SHP77 (cell line): ENCODE measurements at places on chromosomes 6 and 20.

GRCh38 chr6:46893648-46894047, 28.1 kb downstream of the ADGRF5 start:
- DNase-seq: no peak

GRCh38 chr20:49347156-49347555, 69.3 kb upstream of the ZNFX1 start:
- no peak for DNase-seq

- DNase-seq: no peak
Observed at GRCh38 chr20:59013959-59014608, 5.1 kb upstream of the TUBB1 start.

- DNase-seq: peak; percentile 31
Observed at GRCh38 chr6:71457929-71458328, 169.3 kb downstream of the OGFRL1 start.

DNA sequence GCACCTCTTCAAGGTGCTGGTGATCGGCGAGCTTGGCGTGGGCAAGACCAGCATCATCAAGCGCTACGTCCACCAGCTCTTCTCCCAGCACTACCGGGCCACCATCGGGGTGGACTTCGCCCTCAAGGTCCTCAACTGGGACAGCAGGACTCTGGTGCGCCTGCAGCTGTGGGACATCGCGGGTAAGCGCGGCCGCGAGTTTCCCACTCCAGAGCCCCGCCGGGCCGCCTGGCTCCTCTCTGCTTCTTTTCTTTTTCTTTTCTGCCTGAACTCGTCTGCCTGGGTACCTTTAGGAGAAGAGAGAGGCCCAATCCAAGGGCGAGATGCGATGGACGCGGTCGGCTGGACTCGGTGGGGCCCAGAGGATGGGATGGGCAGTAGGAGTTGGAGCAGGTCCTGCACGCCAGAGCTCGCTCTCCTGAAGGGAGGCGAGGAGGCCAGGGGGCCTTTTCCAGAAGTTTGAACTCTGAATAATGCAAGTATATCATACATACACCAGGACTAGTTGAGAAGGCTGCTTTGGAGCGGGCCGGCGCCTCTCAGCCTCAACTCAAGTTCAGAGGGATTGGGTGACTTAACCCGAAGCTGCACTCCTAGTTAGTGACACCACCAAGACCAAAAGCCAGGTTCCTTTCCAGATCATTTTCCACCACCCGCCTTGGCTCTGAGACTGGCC, 445 bp downstream of the RAB32 start:
- DNase-seq: no peak

GRCh38 chr20:62381202-62381797, 5.6 kb upstream of the RPS21 start:
- peak; percentile 53 for DNase-seq

DNA sequence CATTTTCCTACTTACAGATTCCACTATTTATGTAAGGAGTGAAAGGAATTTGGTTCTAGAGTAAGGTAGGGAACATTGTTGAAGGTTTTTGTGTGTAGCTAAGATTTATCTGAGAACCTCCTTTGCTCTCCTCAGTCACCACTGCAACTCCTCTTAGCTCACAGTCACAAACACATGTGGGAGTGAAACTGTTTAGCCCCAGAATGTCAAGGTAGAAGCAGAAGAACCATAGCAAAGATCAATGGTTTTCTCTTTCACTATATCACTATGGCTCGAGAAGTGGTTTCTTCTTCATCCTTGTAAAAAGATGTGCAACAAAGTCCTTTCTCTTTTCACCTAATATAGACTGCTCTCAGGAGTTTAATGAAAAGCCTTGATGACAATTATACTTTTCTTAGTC, 6.5 kb upstream of the DEFB112 start:
- DNase-seq: no peak

DNA sequence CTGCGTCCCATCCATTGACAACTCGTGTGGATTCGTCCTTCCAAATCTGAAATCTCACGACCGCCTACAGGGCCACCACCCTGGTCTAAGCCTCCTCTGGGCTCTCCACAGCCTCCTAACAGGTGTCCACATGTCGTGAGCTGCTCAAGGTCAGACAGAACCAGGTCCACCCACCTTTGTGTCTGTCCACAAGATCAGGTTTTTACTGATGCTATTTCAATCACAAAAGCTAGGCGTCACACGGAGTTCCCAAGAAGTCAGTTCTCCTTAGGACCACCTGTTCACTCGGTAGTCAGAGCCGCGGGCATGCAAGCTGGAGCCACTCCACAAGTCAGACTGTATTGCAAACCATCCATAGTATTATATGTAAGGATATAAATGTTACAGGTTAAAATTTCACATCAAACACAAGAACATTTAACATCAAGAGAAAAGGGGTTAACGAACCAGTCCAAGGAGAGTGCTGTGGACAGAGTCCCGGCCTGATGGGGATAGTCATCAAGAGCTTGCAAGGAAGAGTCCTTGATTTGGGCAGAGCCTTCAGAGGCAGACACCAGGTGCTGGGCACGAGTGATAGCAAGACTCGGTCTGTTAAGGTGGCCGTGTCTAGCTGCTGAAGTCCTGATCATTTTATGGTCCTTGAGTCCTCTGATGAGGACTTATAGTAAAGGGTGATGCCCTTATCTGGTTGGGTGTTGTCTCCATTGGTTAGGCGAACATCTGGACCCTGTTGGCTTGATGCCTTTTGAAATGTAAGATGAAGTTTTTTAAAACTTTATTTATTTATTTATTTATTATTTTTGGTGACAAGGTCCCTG, 731 bp upstream of the DNPH1 start:
- no peak for DNase-seq

- DNase-seq: peak; percentile 87
Observed at GRCh38 chr20:20207291-20207690, 155.0 kb downstream of the CFAP61 start.

- no peak for DNase-seq
Observed at GRCh38 chr6:159037756-159038290, 7.0 kb downstream of the TAGAP start.
